ENCODE measurements at places on chromosomes 5 and 9.

GRCh38 chr9:79046401-79046800 lies 525.4 kb upstream of the TLE4 start:
- no peak for DNase-seq

DNA sequence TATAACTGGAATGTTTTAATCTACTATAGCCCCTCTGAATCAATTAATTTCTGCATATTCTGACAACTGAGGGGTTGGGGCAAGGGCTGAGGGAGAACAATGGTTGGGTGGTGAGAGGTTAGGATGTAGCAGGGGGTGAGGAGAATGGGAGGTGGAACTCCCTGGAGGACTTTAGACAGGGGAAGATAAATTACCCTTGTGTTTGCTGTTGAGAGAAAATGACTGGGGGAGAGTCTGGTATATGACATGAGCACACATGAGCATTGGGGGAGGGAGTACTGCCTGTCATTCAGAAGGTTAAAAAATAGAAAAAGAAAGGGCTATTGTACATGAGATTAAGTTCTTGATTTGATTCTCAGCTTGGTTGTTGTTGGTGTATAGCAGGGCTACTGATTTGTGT lies 37.2 kb upstream of the PAPPA start:
- no peak for DNase-seq

- no peak for DNase-seq
Measured at GRCh38 chr5:82885627-82886389, 191.4 kb downstream of the TMEM167A start.

DNA sequence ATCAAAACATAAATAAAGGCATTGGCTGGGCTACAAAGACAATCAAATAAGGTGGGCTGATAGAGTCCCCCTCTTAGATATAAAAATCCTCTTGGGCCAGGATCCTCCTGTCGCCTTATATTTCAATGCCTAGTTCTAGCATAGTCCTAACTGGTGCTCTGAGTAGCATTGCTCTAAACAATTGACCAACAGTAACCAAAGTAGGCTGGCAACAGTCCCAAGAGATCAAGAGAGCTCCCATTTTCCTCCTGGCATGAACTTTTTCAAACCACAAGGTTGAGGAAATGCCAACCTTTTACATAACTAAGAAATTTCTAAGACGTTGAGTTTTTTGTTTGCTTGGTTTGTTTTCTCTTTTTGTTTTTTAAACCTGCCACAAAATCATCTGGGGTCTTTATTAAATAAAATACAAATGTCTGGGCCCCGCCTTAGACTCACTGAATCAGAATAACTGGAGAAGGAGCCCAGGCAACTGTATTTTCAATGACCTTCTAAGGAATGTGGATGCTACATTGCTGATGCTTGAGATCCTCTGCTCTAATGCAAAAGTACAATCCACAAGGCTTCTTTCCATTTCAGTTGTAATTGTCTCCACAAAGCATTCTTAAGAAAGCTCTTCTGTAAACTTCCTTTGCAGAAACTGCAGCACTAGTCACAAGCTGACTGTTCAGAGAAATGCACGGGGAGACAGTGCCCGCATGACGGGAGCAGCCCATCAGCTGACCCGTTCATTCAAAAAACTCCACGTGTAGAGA lies 2.9 kb downstream of the SLC45A2 start:
- no peak for DNase-seq

DNA sequence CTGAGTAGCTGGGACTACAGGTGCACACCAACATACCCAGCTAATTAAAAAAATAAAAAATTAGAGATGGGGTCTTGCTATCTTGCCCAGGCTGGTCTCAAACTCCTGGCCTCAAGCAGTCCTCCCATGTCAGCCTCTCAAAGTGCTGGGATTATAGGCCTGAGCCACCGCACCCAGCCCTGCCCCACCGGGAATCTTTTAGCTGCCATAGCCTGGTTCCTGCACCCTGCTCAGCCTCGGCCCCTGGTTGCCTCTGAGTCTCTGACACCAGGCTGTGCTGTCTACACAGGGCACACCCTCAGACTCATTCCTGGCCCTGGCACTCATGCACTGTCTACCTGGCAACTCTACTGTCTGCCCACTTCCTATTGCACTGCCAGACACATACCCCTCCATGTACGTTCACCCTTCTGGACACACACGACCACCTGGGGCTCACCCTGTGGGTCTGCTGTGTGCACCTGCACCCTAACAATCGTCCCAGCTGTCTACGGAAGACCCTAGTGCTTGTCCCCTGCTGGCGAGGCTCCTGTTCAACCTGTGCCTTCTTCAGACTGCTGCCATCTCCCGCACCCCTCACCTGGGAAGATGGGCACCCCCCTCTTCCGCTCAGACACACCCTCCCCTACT lies 1.4 kb downstream of the PROP1 start:
- no peak for DNase-seq

- DNase-seq, result no peak
Measured at GRCh38 chr9:120904978-120905301, 21.7 kb downstream of the TRAF1 start.

DNA sequence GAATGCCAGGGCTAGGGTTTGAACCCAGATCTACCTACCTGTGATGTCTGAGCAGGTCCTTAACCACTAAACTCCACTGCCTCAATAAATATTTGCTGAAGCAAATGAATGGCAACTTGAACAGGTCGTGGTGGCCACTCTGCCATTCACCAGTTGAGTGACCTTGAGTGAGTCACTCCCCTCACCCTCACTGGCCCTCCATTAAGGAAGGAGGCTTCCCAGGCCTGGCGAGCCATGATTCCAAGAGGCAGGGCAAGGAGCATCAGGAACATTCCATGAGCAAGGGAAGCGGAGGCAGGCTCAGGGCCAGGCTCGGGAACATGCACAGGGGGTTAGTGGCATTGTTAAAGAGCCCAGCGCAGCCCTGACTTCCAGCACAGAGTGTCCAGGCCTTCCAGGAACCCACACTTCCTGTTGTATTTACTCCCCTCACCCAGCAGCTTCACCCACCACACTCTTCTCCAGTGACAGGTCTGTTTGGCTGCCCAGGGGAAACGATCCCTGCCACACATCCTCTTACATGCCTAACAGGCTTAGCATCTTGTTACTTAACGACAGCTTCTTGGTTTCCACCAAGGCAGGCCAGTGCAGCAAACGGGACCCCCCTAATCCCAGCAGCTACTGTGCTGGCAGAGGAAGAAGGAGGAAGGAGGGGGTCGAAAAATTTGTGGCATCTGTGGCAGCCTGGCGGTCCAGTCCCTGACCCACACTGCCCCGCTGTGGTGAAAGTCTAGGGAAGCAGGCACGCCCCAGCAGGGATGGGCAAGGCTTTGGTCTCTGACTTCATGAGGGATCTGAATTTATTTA lies 43.7 kb upstream of the TTC1 start:
- DNase-seq, result peak; percentile 22

All from brain pericyte (primary cell).